Liver (tissue), 10 donors: ENCODE measurements at places on chromosomes 3 and 15.

DNA sequence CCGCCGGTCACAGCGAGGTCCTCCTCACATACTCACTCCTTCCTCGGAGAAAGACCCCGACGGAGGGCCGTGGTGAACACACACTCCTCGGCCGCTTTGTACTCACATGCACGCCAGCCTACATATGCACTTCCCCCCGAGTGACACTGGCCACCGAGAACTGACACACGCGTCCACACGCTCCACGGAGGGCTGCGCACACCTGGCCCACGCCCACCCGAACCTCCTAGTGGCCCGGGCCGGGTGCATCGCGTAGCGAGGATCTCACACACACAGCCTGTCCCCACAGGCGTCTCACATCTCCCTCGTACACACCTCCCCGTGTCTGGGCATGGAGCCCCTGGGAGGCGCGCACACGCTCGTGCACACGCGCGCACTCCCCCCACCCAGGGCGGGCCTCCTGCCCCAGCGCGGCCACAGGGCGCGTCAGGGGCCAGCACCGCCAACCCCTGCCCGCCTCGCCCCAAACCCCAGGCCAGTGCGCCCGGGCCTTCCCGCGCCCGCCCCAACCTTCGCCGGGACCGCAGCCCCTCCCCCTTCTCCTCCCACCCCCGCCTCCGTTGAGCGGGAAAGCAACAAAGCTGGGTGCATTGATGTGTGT, 411 bp upstream of the C3orf70 start:
- H3K36me3 ChIP-seq: no peaks in the 10 kb centered on the region
- peaks cover 6% of the 10 kb centered on the region for H3K27me3 ChIP-seq
- no peak for DNase-seq
- H3K4me3 ChIP-seq: peak overlapping the region; percentile 70
- peaks cover 8% of the 10 kb centered on the region for H3K4me1 ChIP-seq
- no peak overlapping the region for H3K27ac ChIP-seq

DNA sequence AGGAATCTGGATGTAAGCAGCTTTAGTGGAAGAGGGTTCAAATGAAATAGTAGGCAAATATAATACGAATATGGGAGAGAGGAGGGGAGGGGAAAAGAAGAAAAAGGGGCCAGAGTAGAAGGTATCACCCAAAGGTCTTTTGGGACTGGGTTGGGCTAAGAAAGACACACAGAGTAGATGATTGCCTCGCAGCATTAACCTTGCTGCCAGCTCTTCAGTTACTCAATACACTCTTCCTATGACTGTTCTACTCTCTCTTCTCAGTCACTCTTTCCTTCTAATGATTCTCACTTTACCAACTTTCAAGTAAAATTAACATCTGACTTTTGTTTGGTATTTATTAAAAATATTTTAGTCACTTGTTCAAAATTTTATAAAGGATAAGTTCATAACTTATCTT, 52.8 kb downstream of the CLASP2 start:
- DNase-seq: no peak
- H3K4me1 ChIP-seq: no peaks in the 10 kb centered on the region
- H3K27ac ChIP-seq: no peak overlapping the region
- no peaks in the 10 kb centered on the region for H3K36me3 ChIP-seq
- no peak overlapping the region for H3K4me3 ChIP-seq
- H3K27me3 ChIP-seq: no peaks in the 10 kb centered on the region

DNA sequence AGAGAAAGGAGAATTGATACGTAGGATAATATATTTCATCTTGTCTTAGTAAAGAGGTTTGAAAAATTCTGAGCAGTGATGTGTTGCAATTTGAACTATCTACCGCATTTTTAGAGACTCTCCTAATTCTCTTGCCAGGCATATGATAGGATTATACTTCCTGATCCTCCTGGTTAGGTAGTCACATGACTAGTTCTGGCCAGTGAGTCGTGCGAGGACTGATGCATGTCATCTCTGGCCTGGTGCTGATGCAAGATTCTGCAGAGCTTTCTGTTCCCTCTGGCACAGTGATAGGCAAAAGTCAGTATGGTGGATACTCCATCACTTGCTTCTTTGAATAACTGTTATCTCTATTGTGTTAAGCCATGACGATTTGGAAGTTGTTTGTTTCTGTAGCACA, 277.6 kb upstream of the NAALADL2 start:
- no peaks in the 10 kb centered on the region for H3K4me1 ChIP-seq
- no peak overlapping the region for H3K27ac ChIP-seq
- no peaks in the 10 kb centered on the region for H3K36me3 ChIP-seq

DNA sequence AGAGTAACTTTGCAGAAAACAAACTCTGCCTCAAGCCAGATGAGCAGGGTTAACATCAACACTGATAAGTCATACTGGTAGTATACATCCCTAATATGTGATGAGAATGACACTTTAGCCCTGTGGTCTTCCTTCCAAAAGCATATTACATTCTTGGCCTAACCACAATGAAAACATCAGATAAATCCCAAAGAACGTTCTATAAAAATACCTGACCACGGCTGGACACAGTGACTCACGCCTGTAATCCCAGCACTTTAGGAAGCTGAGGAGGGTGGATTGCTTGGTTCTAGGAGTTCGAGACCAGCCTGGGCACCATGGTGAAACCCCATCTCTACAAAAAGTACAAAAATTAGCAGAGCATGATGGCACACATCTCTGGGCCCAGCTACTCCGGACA, 4.7 kb downstream of the TMCC1 start:
- no peak overlapping the region for H3K4me3 ChIP-seq
- no peak for DNase-seq
- no peaks in the 10 kb centered on the region for H3K27me3 ChIP-seq

DNA sequence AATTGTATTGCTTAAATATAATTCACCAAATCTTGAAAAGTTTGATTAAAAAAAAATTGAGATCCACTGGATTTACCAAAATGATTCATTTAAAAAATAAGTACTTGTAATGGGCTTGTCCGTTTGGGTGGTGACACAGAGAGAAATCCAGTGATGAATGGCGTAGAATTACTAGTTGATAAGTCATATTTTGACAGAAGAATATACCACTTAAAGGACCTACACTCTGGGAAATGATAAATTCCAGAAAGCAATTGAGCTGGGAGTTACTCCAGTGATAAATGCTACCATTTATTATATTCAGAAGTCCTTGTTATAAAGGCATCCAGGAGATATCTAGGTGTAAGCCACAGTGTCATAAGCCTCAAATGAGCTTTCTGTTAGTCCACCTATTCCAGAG, 141.8 kb upstream of the CFAP20DC start:
- H3K36me3 ChIP-seq: no peaks in the 10 kb centered on the region
- H3K27me3 ChIP-seq: no peaks in the 10 kb centered on the region
- no peak for DNase-seq
- H3K4me3 ChIP-seq: no peak overlapping the region
- no peaks in the 10 kb centered on the region for H3K4me1 ChIP-seq
- H3K27ac ChIP-seq: no peak overlapping the region

DNA sequence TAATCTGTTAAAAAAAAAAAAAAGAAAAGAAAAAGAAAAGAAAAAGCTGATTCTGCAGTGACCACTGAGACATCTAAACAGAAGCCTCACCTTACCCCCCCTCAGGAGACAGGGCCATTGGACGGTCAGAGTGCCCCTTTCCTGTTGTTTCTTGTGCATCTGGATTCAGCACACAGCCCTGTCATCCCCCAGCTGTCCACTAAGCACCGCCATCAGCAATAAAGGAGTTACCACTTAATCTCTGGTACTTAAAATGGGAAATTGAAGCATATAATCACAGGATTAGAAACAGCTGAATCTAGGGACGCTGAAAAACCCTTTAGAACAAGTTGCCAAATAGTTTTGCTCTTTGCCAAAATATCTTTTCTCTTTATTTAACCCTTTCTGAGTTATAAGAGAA, 62.5 kb downstream of the TRIM69 start:
- no peaks in the 10 kb centered on the region for H3K36me3 ChIP-seq
- no peak overlapping the region for H3K4me3 ChIP-seq
- H3K27ac ChIP-seq: no peak overlapping the region
- H3K4me1 ChIP-seq: no peaks in the 10 kb centered on the region
- H3K27me3 ChIP-seq: no peaks in the 10 kb centered on the region
- DNase-seq: no peak

DNA sequence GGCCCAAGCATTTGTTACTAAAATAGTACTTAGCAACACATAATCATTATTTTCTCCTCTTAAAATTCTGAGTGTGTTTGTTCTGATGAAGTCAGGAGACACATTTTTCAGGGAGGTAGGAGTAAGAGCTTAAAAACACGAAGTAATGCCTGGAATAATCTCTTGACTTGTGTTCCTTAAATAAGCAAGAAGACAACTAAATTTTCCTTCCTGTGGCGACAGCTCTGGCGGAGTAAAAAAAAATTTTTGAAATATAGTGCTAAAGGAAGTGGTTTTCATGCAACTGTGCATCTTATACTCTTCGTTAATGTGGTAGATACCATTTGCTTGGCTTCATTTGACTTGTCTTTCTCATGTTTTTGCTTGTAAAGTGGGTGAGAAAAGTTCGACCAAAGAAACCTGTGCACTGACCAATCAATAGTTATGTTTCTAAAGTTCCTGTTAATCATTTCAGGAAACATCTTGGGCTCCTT, 11.1 kb upstream of the MBNL1 start:
- H3K27me3 ChIP-seq: no peaks in the 10 kb centered on the region
- H3K27ac ChIP-seq: no peak overlapping the region
- H3K36me3 ChIP-seq: no peaks in the 10 kb centered on the region
- no peak overlapping the region for H3K4me3 ChIP-seq
- no peaks in the 10 kb centered on the region for H3K4me1 ChIP-seq

- no peak for DNase-seq
- H3K36me3 ChIP-seq: no peaks in the 10 kb centered on the region
- H3K4me1 ChIP-seq: no peaks in the 10 kb centered on the region
- no peak overlapping the region for H3K27ac ChIP-seq
- H3K4me3 ChIP-seq: no peak overlapping the region
- no peaks in the 10 kb centered on the region for H3K27me3 ChIP-seq
Measured at GRCh38 chr3:120052677-120053076, 41.6 kb downstream of the GSK3B start.

DNA sequence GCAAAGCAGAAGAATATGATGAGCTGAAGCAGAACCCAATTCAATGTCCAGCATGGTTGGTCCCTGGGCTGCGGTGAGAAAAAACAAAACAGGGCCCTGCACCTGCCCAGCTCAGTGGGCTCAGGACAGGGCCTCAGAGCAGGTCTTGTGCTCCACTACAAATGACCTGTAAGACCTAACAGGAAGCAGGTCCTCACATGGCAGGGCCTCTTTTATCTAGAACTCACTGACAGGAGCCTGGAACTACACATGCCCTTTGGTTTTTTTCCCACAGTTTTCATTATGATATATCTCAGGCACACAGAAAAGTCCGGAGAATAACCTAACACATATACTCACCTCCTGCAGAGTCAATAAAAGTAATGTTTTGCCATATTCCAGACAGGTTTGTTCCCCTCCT, 38.4 kb downstream of the CCDC12 start:
- H3K4me3 ChIP-seq: no peak overlapping the region
- no peak overlapping the region for H3K27ac ChIP-seq
- no peaks in the 10 kb centered on the region for H3K27me3 ChIP-seq
- no peak for DNase-seq

GRCh38 chr15:48925714-48926223, 38.0 kb downstream of the SHC4 start:
- H3K27me3 ChIP-seq: no peaks in the 10 kb centered on the region
- no peaks in the 10 kb centered on the region for H3K4me1 ChIP-seq
- no peaks in the 10 kb centered on the region for H3K36me3 ChIP-seq
- H3K27ac ChIP-seq: no peak overlapping the region

- no peak for DNase-seq
- H3K27me3 ChIP-seq: peaks cover 4% of the 10 kb centered on the region
- H3K4me3 ChIP-seq: no peak overlapping the region
- H3K4me1 ChIP-seq: no peaks in the 10 kb centered on the region
- no peaks in the 10 kb centered on the region for H3K36me3 ChIP-seq
Measured at GRCh38 chr3:192399767-192400166, 327.6 kb downstream of the FGF12 start.

DNA sequence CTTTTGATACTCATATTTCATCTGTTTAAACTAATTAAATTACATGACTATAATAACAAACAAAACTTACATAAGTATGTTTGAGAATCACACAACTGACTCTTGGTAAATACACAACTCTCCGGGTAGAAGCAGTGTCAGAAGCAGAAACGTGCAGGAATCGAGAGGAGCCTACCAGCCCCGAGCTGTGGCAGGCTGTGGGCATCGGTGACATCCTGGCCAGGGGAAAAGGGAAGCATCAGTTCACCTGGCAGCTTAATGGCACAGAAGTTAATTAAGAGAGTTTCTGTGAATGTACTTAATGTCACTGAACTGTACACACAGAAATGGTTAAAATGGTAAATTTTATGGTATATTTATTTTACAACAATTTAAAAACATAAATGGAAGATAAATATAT, 90.2 kb downstream of the CRTC3 start:
- H3K27ac ChIP-seq: no peak overlapping the region
- H3K27me3 ChIP-seq: no peaks in the 10 kb centered on the region
- no peak for DNase-seq

- no peaks in the 10 kb centered on the region for H3K4me1 ChIP-seq
- DNase-seq: no peak
- H3K36me3 ChIP-seq: no peaks in the 10 kb centered on the region
- no peak overlapping the region for H3K4me3 ChIP-seq
Measured at GRCh38 chr3:145719114-145719513, 441.9 kb downstream of the PLOD2 start.
